Adipocyte (in vitro differentiated cells): ENCODE measurements at places on chromosomes 4 and X.
A peak's percentile ranks its signal among the peaks of the same experiment; 100 is the strongest.

- DNase-seq: peak; percentile 97
Measured at GRCh38 chr4:53196882-53197771, 168.7 kb downstream of the SCFD2 start.

DNA sequence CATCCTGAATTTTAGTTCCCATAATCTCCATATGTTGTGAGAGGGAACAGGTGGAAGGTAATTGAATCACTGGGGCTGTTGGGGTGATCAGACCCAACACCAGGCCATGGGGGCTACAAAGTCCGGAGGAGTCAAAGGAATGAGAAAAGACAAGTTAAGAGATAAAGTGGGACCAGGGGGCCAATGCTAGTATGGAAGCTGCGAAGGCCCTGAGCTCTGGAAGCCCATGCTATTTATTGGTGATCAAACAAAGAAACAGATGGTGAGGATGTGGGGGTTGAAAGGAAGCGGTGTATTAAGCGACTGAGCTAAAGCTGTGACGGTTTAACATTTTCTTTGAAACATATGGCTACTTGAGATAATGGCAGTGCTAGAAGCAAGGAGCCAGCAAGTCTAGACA is 132.8 kb downstream of the PDGFC start:
- DNase-seq: peak; percentile 28

GRCh38 chr4:20159516-20159915 is 92.2 kb upstream of the SLIT2 start:
- DNase-seq: no peak

DNA sequence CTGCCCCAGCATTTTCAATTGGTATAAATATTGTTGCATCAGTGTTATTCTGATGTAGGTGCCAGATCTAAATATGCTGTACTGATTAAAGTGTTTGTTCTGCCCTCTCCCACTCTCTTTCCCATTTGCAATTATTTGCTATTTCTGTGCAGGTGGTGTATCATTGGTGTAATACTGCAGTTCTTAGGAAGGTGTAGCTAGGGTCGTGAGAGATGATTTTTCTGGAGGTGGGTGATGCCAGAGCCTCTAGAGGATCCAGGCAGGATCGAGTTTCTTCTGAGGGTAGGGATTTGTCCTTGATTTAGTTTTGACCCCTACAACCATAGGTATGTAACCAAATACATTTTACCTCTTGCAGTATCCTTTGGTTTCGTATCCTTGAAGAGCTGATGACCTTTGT is 1.9 kb downstream of the SMAD1 start:
- no peak for DNase-seq
